ENCODE measurements at places on chromosomes 16 and 17.

DNA sequence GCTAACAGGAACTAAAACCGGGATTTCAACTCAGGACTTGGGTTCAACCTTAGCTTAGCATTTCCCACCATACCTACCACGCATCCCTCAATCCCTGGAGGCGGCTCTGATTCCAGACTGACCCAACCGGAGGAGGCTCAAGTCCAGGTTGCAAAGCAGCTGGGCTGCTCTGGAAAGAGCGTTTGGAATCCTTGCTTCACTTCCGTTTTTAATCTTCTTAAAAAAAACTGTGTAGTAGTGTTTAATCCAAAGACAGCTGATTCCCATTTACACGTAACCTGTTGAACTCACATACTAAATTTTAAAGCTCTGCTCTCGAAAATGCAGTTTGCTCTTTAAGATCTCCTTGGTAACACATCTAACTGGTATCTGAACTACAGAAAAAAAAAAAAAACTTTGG lies 50.0 kb downstream of the NXN start:
- DNase-seq: no peak

DNA sequence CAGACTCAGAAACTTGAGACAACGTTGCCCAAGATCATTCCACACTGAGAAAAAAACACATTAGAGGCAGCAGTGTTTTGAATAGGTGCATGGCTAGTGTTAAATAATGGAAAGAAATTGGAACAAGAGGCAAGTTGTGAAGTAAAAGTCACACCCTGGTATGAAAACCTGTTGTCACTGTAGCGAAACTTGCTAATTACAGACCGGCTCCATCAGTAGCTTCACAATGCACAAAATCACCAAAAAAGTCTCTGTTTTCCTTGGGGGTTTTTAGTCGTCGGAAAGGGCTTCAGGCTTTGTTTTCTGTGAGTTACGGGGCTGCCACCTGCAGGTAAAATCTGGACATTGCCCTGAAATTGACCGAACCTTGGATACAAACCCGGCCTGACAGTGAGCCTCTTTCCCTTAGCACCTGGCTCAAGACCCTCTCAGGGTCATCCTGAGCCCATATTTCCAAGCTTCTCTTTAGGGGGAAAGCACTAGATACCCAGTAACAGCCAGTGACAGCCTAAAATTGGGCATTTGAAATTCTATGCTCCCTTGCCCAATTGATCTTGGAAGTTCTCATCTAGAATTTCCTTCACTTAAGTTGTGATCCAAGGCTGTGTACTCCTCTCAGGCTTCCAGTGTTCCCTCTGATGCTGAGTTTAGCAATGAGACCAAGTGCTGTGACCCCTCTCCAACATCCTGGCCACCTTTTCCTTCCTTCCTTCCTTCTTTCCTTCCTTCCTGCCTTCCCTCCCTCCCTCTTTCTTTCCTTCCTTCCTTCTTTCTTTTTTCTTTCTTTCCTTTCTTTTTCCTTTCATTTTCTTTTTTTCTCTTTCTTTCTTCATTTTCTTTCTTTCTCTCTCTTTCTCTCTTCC lies 7.2 kb upstream of the GRB2 start:
- DNase-seq: peak; percentile 54

DNA sequence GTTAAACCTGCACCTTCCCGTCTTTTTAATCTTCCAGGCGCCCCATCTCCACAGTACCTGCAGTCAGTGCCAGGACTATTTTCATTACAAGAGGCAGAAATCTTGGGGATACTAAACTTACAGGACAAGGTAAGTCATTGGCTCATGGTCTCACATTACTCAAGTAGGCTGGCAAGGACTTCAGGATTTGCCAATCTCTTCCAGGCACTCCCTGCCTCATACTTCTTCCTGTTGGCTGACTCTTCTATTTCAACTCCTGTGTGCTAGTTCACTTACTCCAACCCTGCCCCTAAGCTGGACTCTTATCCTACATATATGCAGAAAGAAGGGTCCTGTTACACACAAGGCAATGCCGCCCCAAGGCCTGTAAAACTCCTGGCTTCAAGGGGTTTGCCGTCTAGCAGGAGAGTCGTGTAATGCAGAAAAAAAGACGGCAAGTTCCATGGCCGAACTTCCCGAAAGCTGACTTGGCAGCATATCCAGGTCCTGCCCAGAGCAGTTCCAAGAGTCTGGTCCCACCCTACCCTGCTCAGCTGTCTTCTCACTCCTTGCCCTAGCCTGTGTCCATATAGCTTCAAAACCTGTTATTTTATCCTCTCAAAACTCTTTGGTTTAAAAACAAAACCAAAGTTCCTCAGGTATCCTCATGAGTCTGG lies 14.8 kb downstream of the ERN1 start:
- DNase-seq: no peak

DNA sequence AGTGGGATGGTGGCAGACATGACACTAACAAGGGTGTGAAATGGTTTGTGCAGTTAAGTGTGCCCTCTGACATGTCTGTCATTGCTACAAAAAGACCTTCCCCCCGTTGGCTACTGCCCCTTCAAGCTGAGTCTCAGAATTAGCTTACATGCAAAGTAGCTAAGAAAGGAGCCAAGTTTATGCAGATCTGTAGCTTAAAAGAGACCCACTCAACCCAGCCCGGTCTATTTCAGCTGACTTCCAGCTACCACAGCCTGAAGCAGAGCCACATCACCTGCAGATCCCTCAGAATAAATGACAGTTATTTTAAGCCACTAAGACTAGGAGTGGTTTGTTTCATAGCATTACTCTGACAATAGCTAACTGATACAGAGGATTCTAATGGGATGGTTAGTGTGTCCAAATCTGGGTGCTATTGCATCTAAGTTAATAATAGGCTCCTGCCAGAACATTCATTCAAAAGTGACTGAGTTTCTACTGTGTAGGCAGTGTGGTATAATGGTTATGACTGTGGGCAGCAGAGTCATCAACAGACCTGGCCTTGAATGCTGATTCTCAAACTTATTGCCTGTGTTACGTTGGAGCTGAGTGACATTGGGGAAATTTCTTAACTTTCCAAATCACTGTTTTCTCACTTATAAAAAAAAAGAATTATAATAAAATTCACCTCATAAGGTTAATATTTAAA lies 11.7 kb downstream of the C17orf67 start:
- no peak for DNase-seq

GRCh38 chr17:72937707-72938106 lies 154.8 kb downstream of the SLC39A11 start:
- no peak for DNase-seq

DNA sequence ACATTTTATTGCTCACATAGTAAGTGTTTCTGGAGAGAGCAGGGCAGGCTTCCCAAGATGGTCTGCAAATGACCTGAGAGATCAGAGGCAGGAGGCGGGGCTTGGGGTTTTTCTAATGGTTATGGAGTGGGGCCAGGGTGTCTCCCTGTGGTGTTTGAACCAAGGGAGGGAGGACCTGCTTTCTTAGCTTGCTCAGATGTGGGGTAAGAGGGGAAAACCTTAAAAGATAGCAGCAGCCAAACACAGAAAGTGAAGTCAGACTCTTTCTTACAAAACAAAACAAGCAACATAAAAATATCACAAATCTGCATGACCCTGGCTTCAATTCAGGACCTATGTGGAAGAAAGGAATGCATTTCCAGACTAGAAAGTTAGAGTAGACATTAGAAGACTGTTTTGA lies 22.9 kb upstream of the DNAJA2 start:
- DNase-seq: no peak

All from inflammatory macrophage treated with lipopolysaccharide for 4 hours (primary cell).